CD4-positive, alpha-beta T cell treated with Interleukin-21 for 1 hour (primary cell): ENCODE measurements at places on chromosomes 7 and 10.

DNA sequence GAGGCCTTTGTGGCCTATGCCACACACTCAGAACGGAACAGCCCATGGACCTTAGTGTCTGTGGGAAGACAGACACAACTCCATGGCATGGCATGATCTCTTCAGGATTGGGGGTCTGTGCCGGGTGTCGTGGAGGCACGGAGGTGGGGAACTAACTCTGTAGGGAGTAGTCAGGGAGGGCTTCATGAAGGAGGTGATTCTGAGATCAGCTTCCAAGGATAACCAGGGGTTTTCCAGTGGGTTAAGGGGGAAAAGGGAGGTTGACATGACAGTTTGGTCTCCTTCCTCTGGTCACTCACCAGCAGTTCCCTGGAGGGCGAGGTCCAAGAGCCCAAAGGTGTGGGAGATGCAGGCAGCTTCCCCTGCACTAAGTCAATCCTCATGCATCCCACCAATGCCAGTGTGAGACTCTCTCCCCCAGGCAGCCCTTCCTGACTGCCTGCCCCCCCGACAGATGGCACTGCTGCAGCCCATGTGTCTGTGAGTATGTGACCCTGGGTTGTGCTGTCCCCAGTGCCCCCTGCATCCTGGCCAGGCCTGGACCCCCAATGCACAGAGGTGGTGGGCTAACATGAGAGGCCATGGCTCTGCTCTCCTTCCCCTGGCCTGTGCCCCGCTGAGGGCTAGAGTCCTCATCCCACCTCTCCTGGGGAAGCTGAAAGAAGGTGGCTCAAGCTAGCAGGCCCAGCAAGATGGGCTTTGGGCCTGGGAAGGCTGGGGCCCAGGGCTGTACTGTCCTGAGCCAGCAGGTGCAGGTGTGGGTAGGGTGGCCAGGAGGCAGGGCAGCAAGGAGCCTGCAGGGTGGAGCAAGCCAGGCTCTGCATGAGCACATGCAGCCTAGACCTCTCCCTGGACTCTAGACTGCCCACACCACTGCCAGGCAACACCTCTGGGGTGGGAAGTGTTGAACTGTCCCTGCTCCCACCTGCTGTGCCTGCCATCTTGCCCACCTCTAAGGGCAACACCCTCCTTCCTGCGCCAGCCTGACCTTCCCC, 39.7 kb downstream of the RASGEF1A start:
- DNase-seq: no peak

GRCh38 chr10:46526682-46527038, 29.8 kb downstream of the GPRIN2 start:
- DNase-seq: no peak

- no peak for DNase-seq
Observed at GRCh38 chr7:134302120-134302519, 14.6 kb downstream of the SLC35B4 start.

DNA sequence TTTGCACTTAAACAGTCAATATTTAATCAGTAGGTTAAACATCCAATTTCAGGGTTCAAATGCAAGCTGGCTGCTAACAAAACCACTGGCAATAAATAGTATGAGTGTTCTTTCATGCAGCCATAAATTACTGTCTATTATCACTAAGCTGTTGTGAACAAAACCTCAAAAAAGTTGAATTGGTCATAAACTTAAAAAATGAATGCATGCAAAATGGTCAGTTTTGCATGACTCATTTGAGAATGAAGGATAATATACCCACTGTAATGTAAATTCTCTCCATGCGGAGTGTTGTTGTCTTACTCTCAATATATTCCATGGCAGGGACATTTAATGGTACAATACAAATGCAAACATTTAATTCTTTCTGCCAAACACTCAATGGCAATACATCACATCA, 226.4 kb downstream of the MAGI2 start:
- no peak for DNase-seq

DNA sequence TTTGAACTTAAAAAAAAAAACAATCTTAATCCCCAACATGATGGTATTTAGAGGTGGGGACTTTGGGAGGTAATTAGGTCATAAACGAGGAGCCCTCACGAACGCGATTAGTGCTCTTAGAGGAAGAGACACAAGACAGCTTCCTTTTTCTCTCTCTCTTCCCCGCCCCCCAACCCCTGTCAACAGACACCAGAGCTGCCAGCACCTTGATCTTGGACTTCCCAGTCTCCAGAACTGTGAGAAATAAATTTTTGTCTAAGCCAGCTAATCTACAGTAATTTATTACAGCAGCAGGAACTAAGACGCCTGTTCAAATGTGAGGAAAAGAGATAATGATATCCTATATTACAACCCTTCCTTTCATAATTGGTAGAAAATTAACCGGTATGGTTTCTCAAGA, 40.1 kb downstream of the RELN start:
- no peak for DNase-seq

GRCh38 chr10:100987685-100988049, 324 bp downstream of the TWNK start:
- DNase-seq: no peak

DNA sequence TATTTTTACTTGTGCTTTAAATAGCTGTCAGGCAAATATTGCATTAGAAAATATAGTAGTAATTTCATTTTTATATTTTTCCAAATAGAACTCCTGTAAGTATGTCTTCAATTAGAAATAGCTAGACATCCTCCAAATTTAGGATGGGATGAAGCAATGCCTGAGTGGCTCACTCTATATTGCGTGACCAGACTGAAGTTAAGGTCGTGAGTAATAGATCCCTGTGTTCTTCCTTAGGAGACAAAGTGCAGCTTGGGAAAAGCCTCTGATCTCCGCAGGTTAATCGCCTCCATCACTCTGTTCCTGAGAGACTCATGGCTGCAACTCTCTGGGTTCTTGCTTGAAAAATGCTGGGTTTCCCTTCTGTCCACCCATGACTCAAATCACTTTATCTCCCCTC, 484.8 kb upstream of the ANKRD30A start:
- DNase-seq: no peak

DNA sequence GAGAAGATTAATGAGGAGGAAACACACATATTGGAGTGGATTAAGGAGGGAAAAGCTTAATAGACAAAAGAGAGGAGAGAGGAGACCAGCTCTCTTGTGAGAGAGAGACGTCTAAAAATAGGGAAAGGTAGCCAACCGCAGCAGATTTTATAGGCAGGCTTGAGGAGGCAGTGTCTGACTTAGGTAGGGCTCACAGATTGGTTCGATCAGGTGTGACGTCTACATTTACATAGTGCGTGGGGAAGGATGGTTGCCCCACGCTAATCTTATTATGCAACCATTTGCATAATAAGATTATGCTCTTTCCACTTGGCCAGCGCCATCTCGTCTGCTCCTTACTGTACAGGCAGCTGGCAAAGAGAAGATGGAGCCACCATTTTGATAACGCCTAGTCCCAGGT, 122.0 kb downstream of the MARCHF5 start:
- no peak for DNase-seq
